ENCODE measurements at places on chromosomes 7 and 10. TPM values are rescaled to one million over a fixed set of nuclear protein-coding genes. Genes with fewer than 3 reads are reported as not detected.

GRCh38 chr10:90842725-90843124 lies 15.1 kb downstream of the HTR7 start:
- DNase-seq = no peak

- DNase-seq = no peak
These were observed 139.5 kb downstream of the BMPER start for GRCh38 chr7:34044734-34045353.

DNA sequence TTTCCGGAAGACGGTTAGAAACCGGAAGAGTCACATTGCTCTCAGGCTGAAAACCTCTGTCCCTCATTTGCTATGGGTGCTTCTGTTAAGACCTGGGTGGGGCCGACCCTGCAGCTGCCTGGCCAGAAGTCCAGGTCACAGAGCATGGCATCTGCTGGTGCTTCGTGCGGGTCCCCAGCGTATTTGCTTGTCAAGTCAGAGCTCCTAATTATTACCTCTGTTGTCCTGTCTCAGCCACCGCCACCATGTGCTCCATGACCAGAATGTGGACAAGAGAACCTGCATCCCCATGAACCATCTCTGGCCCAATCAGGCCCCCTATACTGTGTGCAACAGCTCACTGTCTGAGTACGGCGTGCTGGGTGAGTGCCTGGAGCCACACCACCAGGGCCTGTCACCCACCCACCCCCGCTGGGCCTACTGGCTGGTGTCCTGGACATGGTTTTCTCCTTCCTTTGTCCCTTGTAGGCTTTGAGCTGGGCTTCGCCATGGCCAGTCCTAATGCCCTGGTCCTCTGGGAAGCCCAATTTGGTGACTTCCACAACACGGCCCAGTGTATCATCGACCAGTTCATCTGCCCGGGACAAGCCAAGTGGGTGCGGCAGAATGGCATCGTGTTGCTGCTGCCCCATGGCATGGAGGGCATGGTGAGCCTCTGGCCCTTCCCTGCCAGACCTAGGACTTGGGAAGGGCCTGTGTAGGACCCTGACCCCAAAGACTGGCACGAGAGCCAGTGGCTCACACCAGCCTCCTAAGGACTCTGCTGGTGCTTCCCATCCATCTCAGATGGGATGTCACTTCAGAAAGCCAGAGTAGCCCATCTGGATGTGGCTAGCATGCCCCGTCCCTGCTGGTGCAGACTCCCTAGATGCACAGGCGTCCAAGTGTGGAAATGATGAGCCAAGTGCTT lies 51.3 kb upstream of the ZMIZ2 start:
- no peak for DNase-seq

Gene VWC2
- 0.09 TPM for total RNA-seq

Gene BCAP29
- 76.4 TPM for total RNA-seq

- DNase-seq = no peak
These were observed 11.7 kb downstream of the EPHB6 start for GRCh38 chr7:142866361-142867096.

- no peak for DNase-seq
These were observed 6.2 kb upstream of the IGF2BP3 start for GRCh38 chr7:23476286-23477156.

GRCh38 chr7:50730446-50731400 lies 52.0 kb downstream of the GRB10 start:
- no peak for DNase-seq

DNA sequence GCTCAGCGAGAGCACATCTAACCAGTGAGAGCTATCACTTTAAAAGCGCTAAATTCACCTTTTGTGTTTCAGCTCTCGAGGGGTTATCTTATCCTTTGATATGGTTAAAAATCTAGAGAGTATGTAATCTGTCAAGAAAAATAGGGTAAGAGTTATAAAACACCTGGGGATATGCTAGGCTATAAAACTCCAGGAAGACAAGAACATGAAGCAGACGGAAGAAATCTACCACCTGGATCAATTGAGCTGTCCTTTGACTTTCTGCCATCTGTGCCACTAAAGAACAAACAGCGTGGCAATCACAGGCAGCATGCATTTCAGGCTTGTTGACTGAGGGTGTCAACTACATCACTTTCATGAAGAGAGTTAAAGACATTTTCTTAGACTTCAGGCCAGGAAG lies 83.1 kb downstream of the ZNF248 start:
- no peak for DNase-seq

Gene ADAM8
- total RNA-seq = 20.7 TPM

GRCh38 chr7:73995330-73995729 lies 32.6 kb upstream of the ELN start:
- DNase-seq = no peak

Data from sciatic nerve (tissue), 2 donors.